Activated CD4-positive, CD25-positive, alpha-beta regulatory T cell treated with anti-CD3 and anti-CD28 coated beads, Interleukin-2, amount 50 U/mL, for 24 hours (primary cell): ENCODE measurements at places on chromosomes 12 and 14.

DNA sequence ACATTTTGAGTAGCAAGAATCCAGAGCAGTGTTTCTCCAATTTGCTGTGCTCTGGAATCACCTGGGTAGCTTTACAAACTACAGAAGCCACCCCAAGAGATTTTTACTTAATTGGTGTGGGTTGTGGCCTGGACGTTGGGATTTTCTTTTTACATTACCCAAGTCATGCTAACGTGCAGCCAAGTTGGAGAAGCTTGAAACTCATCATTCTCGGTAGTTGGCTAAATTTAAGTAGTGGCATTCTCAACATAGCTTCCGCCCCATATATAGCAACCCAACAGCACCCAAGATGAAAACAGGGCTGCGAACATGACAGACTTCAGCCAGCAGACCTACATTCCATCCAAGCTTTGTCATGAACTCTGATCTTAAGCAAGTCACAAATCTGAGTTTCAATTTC lies 25.0 kb downstream of the DAD1 start:
- ATAC-seq, result no peak

DNA sequence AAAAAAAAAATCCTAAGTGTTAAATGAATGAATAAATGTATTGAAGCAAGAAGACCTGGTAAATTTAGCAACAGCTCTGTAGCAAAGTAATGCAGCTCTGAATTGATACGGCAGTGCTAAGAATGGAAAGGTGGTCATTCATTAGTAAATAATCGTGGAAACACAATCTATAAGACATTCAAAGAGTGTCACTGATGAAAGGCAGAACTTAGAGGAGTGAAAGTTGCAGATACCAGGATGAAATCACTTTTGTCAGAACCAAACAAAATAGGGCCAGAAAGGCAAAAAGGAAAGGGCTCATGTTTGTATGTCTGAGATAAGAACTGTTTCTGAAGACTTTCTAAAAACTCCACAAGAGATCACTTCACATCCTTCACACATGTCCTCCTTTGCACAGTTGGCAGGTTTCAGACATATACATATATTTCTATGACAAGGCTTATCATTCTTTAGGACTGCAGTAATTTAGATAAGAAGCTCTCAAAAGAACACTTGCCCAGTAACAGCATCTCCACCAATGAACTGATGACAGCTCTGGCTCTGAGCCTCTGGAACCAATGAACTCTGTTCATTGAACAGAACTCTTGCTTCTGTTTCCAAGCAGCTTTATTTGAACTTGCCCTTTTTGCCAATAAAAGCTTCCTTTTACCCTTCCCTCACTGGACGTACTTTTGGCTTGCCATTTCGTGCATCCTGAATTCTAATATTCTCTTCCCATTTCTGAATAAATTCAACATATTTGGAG lies 4.2 kb upstream of the LRR1 start:
- ATAC-seq, result no peak

- peak; percentile 11 for ATAC-seq
Measured at GRCh38 chr14:102922490-102923200, at the start of gene AMN. Gene AMN (plus strand): TSS chr14:102922663. CDS start chr14:102922689, 26 bp downstream.

DNA sequence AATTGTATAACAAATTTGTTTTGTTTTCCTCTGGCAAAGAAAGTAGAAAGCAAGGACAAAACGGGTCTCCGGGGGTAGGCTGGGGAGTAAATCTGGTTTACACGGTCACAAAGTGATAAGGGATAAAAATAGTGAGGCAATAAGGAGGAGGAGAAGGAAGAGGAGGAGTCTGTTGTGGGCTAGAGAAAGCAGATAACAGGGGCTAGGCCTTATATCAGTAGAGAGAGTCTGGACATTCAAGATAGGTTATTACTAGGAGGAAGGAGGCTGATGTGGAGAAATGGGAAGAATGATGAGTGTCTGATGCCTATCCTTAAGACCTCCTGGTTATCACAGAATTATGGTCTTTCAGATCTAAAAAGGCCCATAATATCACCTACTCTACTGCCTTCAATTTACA lies 83.2 kb upstream of the SSTR1 start:
- no peak for ATAC-seq

DNA sequence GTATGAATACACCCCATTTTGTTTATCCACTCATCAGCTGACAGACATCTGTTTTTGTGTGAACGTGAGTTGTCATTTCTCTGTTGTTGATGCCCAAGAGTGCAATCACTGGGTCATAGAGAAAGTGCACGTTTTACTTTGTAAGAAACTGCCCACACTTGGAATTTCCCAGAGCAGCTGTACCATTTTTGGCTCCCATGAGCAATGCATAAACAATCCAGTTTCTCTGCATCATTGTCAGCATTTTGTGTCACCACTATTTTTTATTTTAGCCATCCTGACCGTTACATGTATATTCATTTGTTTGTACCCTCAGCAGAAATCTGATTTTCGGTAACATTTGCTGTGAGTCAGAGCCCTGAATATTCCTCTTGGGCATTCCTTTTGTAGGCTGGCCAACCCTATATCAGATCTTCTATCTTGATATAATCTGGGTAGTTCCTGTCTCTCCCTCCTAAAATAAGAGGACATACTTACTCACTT lies 62.7 kb downstream of the RBM19 start:
- ATAC-seq, result no peak

DNA sequence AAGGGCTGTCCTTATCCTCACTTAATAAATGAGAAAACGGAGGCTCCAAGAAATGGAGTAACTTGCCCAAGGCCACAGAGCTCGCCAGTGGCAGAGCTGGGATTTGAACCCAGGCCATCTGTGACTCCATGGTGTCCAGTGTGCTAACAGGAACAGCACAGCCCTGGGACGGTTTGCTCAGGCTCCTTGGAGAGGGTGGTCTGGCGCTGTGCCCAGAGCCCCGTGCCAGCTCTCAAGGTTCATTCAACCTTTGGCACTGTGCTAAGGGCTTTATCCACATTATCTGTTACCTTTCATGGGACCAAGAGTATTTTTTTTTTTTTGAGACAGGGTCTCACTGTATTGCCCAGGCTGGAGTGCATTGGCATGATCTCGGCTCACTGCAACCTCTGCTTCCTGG lies 8.1 kb downstream of the DAO start:
- no peak for ATAC-seq

- no peak for ATAC-seq
Measured at GRCh38 chr12:117402363-117402762, 40.9 kb upstream of the NOS1 start.

DNA sequence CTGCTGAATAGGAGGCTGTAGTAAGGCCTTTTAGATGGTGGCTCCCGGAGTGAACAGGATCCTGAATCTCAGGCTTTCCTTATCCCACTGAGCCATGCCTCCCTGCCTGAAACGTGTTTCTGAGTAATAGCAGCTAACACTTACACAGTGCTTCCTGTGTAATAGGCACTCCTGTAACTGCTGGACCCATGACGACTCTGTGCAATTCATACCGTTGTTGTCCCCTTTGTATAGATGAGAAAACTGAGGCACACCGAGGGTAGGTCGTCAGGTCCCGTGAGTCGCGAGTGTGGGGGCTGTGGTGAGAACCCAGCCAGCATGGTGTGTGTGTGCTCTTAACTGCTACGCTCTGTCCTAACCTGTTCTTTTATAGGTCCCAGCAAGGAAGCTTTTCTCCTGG lies 193.6 kb downstream of the CACNA1C start:
- ATAC-seq, result no peak

DNA sequence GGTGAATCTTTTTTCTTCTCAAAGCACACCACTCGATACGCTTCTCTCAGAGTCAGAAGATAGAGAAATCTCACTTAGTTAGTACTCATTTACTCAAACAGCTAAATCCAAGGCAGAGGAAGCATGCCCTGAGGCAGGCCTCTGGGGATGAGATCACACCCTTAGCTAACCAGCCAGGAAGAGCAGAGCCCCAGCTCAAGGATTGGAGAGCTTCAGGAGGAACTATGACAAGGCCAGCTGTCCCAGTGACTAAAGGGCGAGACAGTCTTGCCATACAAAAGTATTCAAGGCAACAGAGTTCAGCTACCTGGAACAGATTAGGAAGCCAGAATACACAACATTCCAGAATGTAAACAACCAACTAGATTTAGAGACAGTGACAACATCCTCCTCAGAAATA lies 197.7 kb upstream of the CCDC196 start:
- no peak for ATAC-seq

GRCh38 chr14:54135804-54136280 lies 179.2 kb upstream of the BMP4 start:
- no peak for ATAC-seq

DNA sequence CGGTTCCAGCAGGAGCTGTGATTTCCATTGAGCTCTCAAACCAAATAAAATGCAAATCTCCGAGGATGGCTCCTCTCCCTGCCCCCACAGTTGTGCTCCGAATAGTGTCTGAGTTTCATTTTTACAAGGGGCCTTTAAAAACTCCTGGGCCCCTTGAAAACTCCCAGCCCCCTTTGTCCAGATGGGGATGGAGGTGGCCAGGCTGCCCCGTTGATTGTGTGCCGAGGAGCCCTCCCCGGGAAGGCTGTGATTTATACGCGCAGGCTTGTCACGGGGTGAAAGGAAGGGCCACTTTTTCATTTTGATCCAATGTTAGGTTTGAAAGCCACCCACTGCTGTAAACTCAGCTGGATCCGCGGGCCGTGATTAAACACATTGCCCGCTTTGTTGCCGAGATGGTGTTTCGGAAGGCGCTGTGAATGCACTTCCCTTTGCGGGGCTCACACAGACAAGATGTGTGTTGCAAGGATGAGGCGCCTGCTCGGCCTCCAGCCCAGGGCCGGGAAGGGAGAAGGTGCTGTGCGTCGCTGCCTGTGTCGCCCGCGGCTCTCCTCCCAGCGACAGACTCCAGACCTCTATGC lies 98.8 kb downstream of the TMEM132C start:
- ATAC-seq, result no peak

GRCh38 chr12:71130521-71131069 lies 27.2 kb downstream of the TSPAN8 start:
- ATAC-seq, result no peak

- no peak for ATAC-seq
Measured at GRCh38 chr12:4197922-4198763, 75.4 kb upstream of the CCND2 start.
